T-cell (primary cell): ENCODE measurements at places on chromosomes 7 and 10. TPM values are rescaled to one million over a fixed set of nuclear protein-coding genes. Genes with fewer than 3 reads are reported as not detected.

GRCh38 chr10:101803511-101803910, 14.7 kb downstream of the OGA start:
- H3K27me3 ChIP-seq = no peaks in the 10 kb centered on the region
- DNase-seq = no peak
- H3K27ac ChIP-seq = no peak overlapping the region

- peak; percentile 2 for DNase-seq
- peaks cover 2% of the 10 kb centered on the region for H3K27me3 ChIP-seq
- H3K4me1 ChIP-seq = no peaks in the 10 kb centered on the region
- no peak overlapping the region for H3K27ac ChIP-seq
- H3K36me3 ChIP-seq = no peaks in the 10 kb centered on the region
Observed at GRCh38 chr7:137626469-137627067, 220.2 kb downstream of the DGKI start.

The SYT15B gene
- total RNA-seq = 0.09 TPM

The PTPRN2 gene
- 0.60 TPM for total RNA-seq

DNA sequence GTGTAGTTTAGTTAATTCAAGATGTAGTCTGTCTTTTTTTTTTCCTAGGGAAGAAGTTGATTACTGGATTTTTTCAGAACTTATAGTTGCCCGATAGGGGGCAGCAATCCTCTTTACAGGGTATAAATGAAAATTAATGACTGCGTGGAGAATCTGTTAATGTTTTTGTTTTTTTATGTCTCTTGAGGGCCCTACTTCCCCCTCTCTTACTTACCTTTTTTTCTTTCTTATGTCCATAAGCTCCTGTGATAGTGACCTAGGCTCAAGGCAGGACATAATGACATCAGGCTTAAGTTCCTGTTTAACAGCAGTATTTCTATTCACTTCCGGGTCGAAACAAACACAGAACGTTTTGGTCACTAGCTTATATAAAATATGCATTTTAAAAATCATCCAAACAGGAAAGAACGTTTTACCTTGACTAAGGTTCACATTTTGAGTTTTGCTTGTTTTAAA, 18.8 kb downstream of the CDC123 start:
- no peaks in the 10 kb centered on the region for H3K4me1 ChIP-seq
- no peak overlapping the region for H3K27ac ChIP-seq
- DNase-seq = no peak
- H3K36me3 ChIP-seq = peaks cover 62% of the 10 kb centered on the region
- no peaks in the 10 kb centered on the region for H3K27me3 ChIP-seq
- H3K4me3 ChIP-seq = peak overlapping the region; percentile 1

The HTR5A gene
- not detected for total RNA-seq

DNA sequence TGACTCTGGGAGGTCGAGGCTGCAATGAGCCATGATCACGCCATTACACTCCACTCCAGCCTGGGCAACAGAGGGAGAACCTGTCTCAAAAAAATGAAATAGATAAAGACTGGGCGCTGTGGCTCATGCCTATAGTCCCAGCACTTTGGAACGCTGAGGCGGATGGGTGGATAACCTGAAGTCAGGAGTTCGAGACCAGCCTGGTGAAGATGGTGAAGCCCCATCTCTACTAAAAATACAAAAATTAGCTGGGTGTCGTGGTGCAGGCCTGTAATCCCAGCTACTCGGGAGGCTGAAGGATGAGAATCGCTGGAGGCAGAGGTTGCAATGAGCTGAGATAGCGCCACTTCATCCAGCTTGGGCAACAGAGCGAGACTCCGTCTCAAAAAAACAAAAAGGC, 1.1 kb upstream of the DDX21 start:
- peak overlapping the region; percentile 97 for H3K27ac ChIP-seq
- peaks cover 3% of the 10 kb centered on the region for H3K36me3 ChIP-seq
- no peak for DNase-seq
- H3K4me3 ChIP-seq = no peak overlapping the region

- no peaks in the 10 kb centered on the region for H3K36me3 ChIP-seq
- H3K4me1 ChIP-seq = no peaks in the 10 kb centered on the region
- no peaks in the 10 kb centered on the region for H3K27me3 ChIP-seq
Observed at GRCh38 chr10:95518455-95519452, 42.4 kb downstream of the SORBS1 start.

DNA sequence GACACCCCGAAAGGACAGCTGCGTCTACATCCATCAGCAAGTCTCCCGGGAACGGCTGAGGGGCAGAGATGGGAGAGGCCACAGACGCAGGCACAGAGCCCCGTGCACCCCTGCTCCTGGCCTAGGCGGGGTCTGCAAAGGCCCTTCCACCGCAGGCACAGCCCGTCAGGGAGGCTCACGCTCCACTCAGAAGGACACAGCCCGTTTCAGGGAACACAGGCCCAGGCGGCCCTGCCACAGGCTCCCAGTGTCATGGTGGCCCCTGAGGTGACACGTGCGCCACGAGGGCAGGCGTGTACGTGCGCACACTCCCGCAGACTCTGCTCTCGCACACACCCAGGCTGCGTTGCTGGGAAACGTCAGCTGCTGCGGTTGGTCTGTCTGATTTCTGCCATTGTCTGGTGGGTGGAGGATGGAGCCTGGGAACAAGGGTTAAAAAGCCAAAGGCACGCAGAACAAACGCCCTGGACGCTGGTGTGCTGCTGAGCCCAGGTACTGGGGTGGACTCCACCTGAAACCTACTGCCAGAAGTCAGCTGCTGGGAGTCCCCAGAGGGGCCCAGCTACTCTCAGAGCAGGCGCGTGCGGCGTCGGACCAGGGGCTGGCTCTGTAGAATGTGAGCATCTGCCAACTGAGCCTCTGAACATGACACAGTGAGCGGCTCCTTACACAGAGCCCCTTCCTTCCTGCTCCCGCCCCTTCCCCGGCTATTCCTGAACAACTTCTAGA, 13.1 kb downstream of the GPER1 start:
- DNase-seq = no peak
- H3K36me3 ChIP-seq = peaks cover 6% of the 10 kb centered on the region
- H3K27me3 ChIP-seq = no peaks in the 10 kb centered on the region

The NSUN5 gene
- total RNA-seq = 42.8 TPM

The FAM180A gene
- not detected for total RNA-seq

- no peaks in the 10 kb centered on the region for H3K27me3 ChIP-seq
- peaks cover 10% of the 10 kb centered on the region for H3K36me3 ChIP-seq
- no peak overlapping the region for H3K4me3 ChIP-seq
- no peak for DNase-seq
- H3K4me1 ChIP-seq = no peaks in the 10 kb centered on the region
Observed at GRCh38 chr7:129703751-129704150, 92.2 kb downstream of the NRF1 start.

The TYSND1 gene
- 41.0 TPM for total RNA-seq

DNA sequence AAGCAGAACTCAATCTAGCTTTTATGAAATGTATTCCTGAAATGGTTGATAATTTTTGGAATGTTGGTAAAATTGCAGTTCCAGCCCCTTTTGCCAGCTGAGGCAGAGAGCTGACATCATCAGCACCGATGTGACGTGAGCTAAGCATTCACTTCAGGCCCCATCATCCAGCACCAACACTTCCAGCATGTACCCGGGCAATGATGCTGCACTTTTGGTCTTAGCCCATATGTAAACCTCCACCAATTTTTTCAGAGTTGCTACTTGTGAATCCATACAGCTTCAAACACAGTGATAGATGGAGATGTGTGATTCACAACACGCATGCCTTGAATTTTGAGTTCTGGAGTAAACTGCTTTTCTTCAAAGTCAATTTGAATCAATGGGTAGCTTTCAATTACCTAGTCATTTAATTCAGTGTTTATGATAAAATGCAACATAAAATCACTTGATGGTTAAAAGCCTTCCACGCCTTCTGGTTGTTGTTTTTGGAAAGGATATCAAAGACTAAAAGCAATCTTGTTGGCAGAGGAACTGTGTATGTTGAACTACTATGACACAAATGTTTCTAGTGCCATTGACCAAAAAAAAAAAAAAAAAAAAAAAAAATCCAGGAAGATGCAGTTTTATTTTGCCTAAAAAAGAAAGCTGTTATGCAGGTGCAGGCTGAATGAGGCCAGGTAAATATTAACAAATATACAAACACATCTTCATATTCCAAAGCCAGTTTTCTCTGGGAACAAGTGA, 73.9 kb downstream of the NRP1 start:
- no peak overlapping the region for H3K4me3 ChIP-seq
- H3K27me3 ChIP-seq = no peaks in the 10 kb centered on the region
- H3K27ac ChIP-seq = no peak overlapping the region
- H3K36me3 ChIP-seq = no peaks in the 10 kb centered on the region

- peaks cover 58% of the 10 kb centered on the region for H3K4me1 ChIP-seq
- DNase-seq = peak; percentile 83
- H3K4me3 ChIP-seq = peak overlapping the region; percentile 91
- peak overlapping the region; percentile 58 for H3K27ac ChIP-seq
- H3K27me3 ChIP-seq = peaks cover 2% of the 10 kb centered on the region
Observed at GRCh38 chr10:110209454-110209925, 2.1 kb downstream of the MXI1 start.

The FAM237B gene
- not detected for total RNA-seq

GRCh38 chr10:42615419-42615818, 23.0 kb downstream of the ZNF33B start:
- H3K36me3 ChIP-seq = peaks cover 32% of the 10 kb centered on the region
- H3K27me3 ChIP-seq = no peaks in the 10 kb centered on the region
- no peak overlapping the region for H3K27ac ChIP-seq
- no peak for DNase-seq
- H3K4me3 ChIP-seq = no peak overlapping the region
- H3K4me1 ChIP-seq = peaks cover 2% of the 10 kb centered on the region

GRCh38 chr7:75655536-75655935, 83.2 kb downstream of the HIP1 start:
- no peak for DNase-seq
- H3K36me3 ChIP-seq = no peaks in the 10 kb centered on the region
- no peaks in the 10 kb centered on the region for H3K4me1 ChIP-seq
- H3K4me3 ChIP-seq = no peak overlapping the region
- H3K27me3 ChIP-seq = peaks cover 3% of the 10 kb centered on the region

DNA sequence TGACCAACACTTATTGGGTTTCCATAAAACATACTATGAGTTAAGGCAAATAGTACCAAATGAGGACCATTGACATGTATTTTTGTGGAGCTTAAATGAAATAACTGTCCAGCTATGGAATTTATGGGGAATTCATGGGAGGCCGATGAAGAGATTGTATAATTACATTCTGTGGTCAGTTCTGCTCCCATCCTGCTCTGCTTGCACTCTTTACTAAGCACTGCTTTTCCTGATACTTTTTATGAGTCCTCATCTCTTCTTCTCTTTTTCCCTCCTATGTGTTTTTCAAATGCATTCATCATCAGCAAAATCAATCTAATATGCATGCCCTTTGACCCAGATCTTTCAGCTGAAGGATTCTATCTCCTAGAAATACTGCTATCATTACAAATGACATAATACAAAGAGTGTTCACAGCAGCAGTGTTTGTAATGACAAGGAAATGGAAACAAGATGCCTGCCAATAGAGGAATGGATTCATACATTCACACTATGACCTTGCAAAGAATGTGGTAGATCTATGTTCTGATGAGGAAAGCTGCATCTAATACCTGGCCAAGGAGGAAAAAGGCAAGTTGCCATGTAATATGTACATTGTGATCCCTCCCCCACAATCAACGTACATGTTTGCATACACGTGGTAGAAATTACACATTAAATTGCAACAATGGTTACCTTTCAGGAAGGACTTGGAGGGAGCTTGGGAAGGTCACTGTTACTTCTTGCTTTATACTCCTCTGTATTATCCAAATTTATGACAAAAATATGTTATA, 73.9 kb downstream of the PCGF5 start:
- H3K4me1 ChIP-seq = no peaks in the 10 kb centered on the region
- no peaks in the 10 kb centered on the region for H3K27me3 ChIP-seq
- no peak overlapping the region for H3K4me3 ChIP-seq
- no peak overlapping the region for H3K27ac ChIP-seq
- no peaks in the 10 kb centered on the region for H3K36me3 ChIP-seq

DNA sequence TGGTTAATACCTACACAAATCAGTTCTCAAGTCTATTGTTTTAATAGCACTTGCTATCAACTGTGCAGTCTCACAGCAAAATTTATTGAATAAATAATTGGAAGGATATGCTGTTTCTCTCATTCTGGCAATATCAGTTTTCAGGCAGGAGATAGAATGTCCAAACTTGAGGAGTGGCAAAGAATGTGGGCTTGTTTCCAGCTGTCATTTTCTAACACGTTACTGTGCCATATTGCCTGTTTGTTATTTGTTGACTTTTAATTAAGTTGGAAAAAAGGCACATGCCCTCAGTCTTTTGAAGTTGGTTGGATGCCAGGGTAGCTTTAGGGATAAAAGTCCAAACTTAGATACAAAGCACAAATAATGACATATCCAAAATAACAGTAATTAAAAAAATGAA, 52.2 kb downstream of the MAGI2 start:
- no peak for DNase-seq
- H3K27me3 ChIP-seq = no peaks in the 10 kb centered on the region
- no peaks in the 10 kb centered on the region for H3K4me1 ChIP-seq

The C7orf57 gene
- 0.82 TPM for total RNA-seq

- H3K36me3 ChIP-seq = no peaks in the 10 kb centered on the region
- DNase-seq = no peak
- H3K4me1 ChIP-seq = no peaks in the 10 kb centered on the region
- no peak overlapping the region for H3K4me3 ChIP-seq
Observed at GRCh38 chr7:105439174-105439893, 50.6 kb upstream of the SRPK2 start.

GRCh38 chr7:157990226-157990880, 597.3 kb downstream of the PTPRN2 start:
- H3K4me3 ChIP-seq = no peak overlapping the region
- H3K36me3 ChIP-seq = no peaks in the 10 kb centered on the region
- DNase-seq = no peak
- H3K27ac ChIP-seq = no peak overlapping the region
- H3K4me1 ChIP-seq = no peaks in the 10 kb centered on the region

The ITPRID1 gene
- not detected for total RNA-seq

GRCh38 chr7:93977211-93977950, 26.8 kb downstream of the BET1 start:
- no peak for DNase-seq
- H3K27ac ChIP-seq = no peak overlapping the region
- no peak overlapping the region for H3K4me3 ChIP-seq
- no peaks in the 10 kb centered on the region for H3K4me1 ChIP-seq

- H3K27me3 ChIP-seq = no peaks in the 10 kb centered on the region
- H3K27ac ChIP-seq = no peak overlapping the region
- no peaks in the 10 kb centered on the region for H3K4me1 ChIP-seq
- H3K36me3 ChIP-seq = no peaks in the 10 kb centered on the region
- no peak overlapping the region for H3K4me3 ChIP-seq
- DNase-seq = no peak
Observed at GRCh38 chr7:25779002-25779546, 372.9 kb upstream of the NFE2L3 start.

GRCh38 chr7:44575054-44575453, 1.3 kb upstream of the DDX56 start:
- H3K27ac ChIP-seq = no peak overlapping the region
- no peak for DNase-seq

The EPO gene
- not detected for total RNA-seq

The STRIP2 gene
- total RNA-seq = 0.47 TPM

The PLEKHS1 gene
- total RNA-seq = not detected

DNA sequence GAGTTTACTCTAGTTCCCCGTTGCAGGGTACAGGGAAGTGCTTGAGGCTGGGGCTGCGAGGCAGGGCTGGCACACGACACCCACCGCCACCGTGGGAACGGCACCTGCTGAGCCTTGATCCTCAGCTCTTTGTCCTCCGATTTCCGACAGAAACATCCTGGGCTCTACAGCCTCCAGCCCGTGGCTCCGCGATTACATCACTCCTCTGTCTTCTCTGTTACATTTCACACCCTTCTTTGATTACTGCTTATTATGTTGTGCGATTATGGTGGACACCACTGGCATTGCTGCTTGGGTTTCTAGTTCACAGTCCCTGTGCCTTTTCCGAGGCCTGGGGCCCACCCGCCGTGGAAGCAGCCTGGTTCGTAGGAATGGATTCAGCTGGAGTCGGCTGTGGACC, 26.9 kb downstream of the FKBP6 start:
- H3K4me3 ChIP-seq = no peak overlapping the region
- no peaks in the 10 kb centered on the region for H3K36me3 ChIP-seq
- H3K27me3 ChIP-seq = no peaks in the 10 kb centered on the region
- H3K27ac ChIP-seq = no peak overlapping the region
- peaks cover 4% of the 10 kb centered on the region for H3K4me1 ChIP-seq

The LRRC17 gene
- 0.23 TPM for total RNA-seq
